ENCODE measurements at places on chromosomes 13 and 19.

DNA sequence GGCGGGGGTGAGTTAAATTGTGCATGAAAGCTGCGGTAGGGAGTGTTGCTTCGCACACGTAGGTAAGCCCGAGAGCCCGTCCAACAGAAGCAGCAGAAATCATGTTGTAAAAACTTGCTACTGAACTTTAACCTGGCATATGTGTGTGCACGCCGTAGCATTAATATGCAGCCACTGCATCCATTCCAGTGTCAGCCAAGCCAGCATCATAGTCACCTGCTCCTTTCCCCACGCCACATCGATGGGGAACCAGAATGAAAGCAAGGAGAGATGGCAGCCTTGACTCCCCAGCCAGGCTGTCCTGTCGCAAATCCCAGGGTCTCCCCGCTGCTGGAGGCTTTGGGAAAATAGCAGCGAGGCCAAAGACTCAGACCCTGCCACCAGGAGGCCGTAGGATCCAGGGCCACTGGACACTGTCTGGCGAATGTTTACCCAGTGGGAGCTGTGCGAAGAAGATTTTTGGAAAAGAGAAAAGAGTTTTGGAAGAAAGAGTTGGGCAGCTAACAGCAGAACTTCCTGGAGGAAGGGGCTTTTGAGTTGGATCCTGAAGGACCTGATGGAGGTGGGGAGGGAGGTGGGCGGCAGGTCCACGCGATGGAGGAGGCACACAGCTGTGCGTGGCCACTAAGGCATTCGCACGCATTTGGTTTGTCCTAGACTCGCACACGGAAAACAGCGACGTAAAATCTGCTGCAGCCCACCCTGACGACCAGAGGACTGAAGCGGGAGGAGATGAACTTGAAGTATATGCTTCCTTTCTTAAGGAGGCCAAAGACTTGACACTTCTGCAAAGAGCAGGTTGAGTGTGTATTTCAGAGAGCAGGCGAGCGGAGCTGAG is 48.7 kb upstream of the RANBP3 start:
- DNase-seq: no peak

- DNase-seq: peak; percentile 87
Measured at GRCh38 chr19:48554385-48555091, 2.6 kb downstream of the SULT2B1 start.

DNA sequence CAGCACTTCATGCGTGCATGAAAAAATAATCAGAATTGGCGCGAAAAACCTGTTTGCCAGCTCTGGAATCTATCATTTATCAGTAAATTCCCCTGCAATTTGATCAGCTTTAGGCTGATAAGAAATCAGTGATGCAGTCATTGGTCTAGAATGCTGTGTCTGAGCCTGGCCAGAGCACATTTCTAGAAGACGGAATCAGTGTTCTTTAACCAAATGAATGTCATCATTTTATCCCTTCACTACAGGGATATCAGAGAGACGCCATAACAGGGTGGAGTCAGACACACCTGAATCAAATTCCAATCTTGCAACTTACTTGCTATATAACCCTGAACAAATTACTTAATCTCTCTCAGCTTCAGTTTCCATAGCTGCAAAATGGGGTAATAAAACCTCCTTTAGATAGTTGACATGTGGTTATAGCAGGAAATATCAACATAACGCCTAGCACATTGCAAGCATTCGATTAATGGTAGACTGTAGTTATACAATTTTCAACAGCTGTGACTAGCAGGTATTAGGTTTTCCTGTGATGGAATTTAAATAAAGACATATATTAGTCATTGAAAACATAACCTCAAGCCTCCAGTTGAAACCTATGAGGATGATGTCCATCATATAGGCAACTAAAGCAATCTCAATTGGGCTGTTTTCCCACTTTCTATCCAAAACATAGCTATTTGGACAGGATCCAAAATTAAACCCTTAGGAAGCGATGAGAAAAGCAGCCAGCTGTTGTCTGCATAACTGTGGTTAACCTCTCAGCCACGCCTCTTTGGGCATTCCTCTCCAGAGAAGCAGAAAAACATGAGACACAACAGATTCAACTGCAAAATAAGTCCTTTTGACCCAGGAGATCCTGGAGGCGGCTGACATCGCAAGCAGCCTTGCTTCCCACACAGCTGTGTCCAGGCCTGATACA is 51.6 kb upstream of the UBL3 start:
- peak; percentile 73 for DNase-seq

DNA sequence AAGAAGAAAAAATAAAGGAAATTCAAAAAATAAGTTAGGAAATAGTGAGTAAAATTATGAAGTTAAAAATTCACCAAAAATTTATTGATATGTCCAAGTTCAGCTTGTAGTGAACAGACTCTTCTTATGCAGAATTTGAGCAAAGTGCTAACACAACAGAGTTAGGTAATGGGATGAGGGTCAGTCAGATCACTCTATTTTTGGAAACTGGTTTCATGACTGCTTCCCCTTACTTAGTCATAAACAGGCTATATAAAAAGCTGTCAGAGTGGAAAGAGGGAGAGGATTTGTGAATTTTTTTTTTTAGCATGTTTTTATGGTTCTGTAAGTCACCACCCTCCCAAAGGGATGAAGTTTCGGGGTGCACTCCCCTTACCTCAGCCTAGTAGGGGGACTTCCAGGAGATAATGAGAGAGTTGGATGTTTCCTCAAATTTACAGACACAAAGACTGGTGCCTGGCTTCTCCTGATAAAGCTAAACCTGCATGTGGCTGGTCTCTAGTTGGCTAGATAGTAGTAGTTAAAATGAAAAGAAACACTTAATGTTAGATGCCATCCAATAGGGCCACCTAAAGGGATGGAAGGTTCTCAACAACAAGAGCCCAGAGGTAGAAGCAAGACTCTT is 4.5 kb downstream of the CPB2 start:
- no peak for DNase-seq

DNA sequence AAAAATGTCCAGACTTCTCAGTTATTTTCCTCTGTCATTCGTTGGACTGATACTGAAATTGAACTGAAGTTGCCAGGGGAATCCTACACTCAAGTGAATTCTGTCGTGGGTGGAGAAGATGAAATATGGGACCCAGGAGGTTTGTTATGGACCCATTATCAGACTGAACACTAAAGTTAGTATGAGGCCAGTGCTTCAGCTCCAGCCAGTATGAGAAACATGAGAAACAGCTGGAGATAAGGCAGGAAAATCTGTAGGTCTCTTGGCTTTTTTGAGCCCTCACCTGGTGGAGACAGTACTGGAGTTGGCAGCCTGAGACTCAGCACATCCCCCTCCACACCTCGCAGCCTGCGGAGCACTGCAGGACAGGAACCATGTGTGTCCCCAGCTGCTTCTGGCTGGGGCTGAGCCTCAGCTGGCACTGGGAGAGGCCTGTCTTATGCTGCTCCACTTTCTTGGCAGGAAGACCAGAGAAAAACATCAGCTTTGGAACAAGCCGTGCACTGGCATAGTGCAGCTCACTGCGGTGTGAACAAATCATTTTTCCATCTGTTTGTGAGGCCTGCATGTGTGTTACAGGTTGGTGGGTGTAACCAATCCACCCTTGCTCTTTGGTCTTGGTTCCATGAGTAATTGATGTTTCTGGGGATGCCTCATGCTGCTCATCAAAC is 641.0 kb downstream of the FGF9 start:
- DNase-seq: no peak

GRCh38 chr13:60540276-60540675 is 143.3 kb downstream of the TDRD3 start:
- no peak for DNase-seq

GRCh38 chr13:95276037-95276505 is 25.2 kb downstream of the ABCC4 start:
- DNase-seq: no peak
